Fibroblast of lung (primary cell): ENCODE measurements at places on chromosomes 16 and 17.

- no peak for DNase-seq
Observed at GRCh38 chr16:47728205-47728604, 267.1 kb downstream of the PHKB start.

GRCh38 chr17:31740611-31741082 is 118.4 kb downstream of the COPRS start:
- peak; percentile 90 for DNase-seq

DNA sequence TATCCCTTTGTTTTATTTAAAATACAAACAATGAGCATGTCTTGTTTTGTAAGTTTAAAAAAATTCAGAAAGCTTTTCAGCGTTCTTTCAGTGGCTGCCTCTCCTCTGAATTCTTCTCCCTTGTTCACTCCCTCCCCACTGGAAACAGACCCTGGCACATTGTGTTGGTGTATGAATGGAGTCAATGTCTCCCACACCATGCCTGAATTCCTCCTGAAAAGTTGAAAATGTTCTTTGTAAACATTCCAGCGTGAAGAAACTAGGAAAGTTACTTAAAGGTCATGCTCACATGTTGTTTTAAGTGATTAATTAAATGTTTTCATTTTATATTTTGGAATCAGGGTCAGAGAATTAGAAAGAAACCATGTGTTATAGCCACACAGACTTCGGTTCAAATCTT is 136.9 kb upstream of the DYNLRB2 start:
- DNase-seq = no peak

DNA sequence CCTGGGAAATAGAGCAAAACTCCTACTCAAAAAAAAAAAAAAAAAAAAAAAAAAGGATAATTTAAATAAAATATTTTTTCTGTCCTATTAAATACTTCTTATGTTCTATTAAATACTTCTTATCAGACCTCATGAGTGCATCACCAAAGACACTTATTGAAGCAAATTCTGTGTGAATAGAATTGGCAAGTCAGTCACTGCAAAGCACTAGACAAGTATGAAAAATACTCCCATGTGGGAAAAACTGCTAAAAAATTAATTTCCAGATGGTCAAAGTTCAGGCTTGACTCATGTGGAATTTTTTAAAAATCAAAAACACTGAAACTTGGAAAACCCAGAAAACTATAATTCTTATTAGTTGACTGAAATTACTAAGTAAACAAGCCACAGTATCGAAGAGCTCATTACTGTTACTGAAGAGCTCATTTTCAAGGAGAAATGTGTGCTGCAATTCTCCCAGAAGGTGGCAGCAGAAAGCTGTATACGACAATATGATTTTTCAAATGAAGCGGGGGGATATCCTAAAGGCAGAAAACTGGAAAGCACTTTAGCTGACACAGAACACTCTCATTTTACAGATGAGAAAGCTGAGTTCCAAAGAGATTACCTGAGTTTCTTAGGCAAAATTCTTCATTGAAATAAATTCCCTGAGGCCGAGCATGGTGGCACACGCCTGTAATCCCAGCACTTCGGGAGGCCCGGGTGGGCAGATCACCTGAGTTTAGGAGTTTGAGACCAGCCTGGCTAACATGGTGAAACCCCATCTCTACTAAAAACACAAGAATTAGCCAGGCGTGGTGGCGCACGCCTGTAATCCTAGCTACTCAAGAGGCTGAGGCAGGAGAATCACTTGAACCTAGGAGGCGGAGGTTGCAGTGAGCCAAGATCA is 15.9 kb upstream of the FBXO47 start:
- peak; percentile 81 for DNase-seq

DNA sequence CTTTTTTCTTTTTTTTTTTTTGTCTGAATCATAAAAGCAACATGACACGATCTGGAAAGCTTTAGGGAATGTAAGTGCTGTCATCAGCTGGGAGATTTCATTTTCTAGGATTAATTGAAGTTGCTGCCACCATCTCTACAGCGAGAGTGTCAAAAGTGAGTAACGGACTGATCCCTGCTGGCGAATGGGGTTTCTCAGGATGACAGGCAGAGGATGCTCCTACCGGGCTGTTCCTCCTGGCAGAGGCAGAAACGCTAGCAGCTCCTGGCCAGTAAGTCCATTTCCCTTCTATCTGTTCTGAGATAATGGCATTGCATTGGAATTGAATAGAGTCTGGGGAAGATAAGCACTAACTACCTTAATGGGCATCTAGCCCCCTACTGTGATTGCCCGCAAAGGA is 80.5 kb upstream of the KIFC3 start:
- DNase-seq = peak; percentile 72
